ENCODE measurements at places on chromosomes 7 and 10. TPM values are rescaled to one million over a fixed set of nuclear protein-coding genes. Genes with fewer than 3 reads are reported as not detected.

ZNF92 gene
- total RNA-seq, result 20.6 TPM

UROS gene
- 45.0 TPM for total RNA-seq

MTPN gene
- 91.6 TPM for total RNA-seq

SPDYE5 gene
- total RNA-seq, result not detected

CALHM1 gene
- not detected for total RNA-seq

OGDHL gene
- total RNA-seq, result 11.7 TPM

POM121L12 gene
- not detected for total RNA-seq

RNF148 gene
- total RNA-seq, result 0.26 TPM

ELFN1 gene
- 12.3 TPM for total RNA-seq

DNA sequence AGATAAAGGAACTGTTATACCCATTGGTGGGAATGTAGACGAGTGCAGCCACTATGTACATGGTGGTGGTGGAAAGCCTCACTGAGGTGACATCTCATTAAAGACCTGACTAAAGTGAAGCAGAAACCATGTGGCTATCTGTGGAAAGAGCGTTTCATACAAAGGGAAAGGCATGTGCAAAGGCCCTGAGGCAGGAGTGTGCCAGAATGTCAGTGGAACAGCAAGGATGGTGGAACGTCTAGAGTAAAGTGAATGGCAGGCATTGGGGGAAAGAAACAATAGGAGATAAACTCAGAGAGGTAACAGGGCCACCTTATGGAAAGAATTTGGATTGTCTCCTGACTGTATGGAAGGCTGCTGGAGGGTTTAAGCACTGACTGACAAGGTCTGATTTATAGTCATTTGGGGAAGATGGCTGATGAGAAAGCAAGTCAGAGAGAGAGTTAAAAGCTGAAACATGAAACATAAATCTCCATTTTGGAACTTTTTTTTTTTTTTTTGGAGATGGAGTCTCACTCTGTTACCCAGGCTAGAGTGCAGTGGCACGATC, 245.7 kb downstream of the STK31 start:
- no peak for DNase-seq
- no peak overlapping the region for H3K4me3 ChIP-seq
- H3K4me1 ChIP-seq, result peaks cover 11% of the 10 kb centered on the region
- no peaks in the 10 kb centered on the region for H3K36me3 ChIP-seq

DNA sequence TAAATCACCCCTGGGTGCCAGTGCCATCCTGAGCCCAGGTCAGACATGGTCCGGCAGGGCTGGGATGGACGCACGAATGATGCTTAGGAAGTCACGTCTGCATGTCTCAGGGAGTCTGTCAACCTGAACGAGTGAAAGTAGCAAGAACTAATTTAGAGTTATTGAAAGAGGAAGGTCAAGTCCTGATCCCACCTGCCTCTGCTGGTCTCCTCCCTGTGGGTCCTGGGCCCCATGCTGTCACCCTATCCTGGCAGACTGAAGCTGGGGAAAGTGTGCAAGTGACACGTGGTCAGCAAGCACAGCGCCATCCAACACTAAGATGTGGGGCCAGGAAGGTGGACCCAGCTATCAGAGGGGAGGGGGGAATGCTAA, 26.1 kb upstream of the GRID1 start:
- DNase-seq, result no peak
- H3K27ac ChIP-seq, result no peak overlapping the region
- no peak overlapping the region for H3K4me3 ChIP-seq
- peaks cover 61% of the 10 kb centered on the region for H3K27me3 ChIP-seq
- H3K36me3 ChIP-seq, result no peaks in the 10 kb centered on the region

- H3K36me3 ChIP-seq, result no peaks in the 10 kb centered on the region
- H3K27me3 ChIP-seq, result no peaks in the 10 kb centered on the region
These were observed 65.6 kb upstream of the ADO start for GRCh38 chr10:62738916-62739315.

GRCh38 chr7:45267262-45267661, 109.7 kb downstream of the RAMP3 start:
- H3K27me3 ChIP-seq, result peaks cover 31% of the 10 kb centered on the region
- no peaks in the 10 kb centered on the region for H3K36me3 ChIP-seq
- no peak overlapping the region for H3K4me3 ChIP-seq
- DNase-seq, result no peak
- H3K4me1 ChIP-seq, result no peaks in the 10 kb centered on the region
- H3K27ac ChIP-seq, result no peak overlapping the region

GRCh38 chr10:21053953-21054690, 157.0 kb upstream of the NEBL start:
- H3K36me3 ChIP-seq, result peaks cover 2% of the 10 kb centered on the region
- H3K27ac ChIP-seq, result no peak overlapping the region
- no peak overlapping the region for H3K4me3 ChIP-seq
- no peak for DNase-seq
- no peaks in the 10 kb centered on the region for H3K27me3 ChIP-seq

DNA sequence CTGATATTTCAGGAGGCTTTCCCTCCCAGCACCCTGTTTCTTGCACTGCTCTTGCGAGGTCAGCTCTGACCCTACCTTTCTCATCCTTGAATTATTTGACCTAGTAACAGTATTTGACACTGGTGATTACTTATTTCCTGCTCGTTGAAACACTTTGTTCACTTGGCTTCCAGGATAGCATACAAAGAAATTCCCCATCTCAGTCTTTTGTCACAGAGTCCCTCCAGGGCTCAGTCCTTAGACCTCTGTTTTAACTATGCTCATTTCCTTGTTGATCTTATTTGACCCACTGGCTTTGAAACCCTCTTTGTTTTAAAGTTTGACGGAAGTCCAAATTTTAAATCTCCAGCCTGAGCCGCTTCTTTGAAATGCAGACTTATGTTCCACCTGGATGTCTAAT, 29.9 kb downstream of the BMPR1A start:
- H3K27me3 ChIP-seq, result no peaks in the 10 kb centered on the region
- DNase-seq, result no peak
- peaks cover 13% of the 10 kb centered on the region for H3K4me1 ChIP-seq
- H3K4me3 ChIP-seq, result no peak overlapping the region

All from progenitor cell of endocrine pancreas (in vitro differentiated cells).